ENCODE measurements at places on chromosomes 11 and 22.

DNA sequence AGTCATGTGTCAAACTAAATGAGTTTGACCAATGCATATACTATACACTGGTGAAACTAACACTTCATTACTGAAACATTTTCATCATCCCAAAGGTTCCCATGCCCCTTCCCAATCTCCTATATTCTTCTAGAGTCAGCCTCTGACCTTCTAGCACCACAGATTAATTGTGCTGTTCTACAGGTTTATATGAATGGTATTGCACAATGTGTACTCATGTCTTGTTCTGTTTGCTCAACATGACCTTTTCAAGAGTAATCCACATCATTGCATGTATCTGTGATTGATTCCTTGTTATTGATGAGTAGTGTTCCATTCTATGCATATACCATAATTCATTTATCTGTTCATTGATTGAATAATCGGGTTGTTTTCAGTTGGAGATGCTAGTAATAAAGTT, 7.5 kb upstream of the OR8G1 start:
- DNase-seq = no peak

GRCh38 chr11:117299351-117300282, 8.5 kb downstream of the BACE1-AS start:
- no peak for DNase-seq

DNA sequence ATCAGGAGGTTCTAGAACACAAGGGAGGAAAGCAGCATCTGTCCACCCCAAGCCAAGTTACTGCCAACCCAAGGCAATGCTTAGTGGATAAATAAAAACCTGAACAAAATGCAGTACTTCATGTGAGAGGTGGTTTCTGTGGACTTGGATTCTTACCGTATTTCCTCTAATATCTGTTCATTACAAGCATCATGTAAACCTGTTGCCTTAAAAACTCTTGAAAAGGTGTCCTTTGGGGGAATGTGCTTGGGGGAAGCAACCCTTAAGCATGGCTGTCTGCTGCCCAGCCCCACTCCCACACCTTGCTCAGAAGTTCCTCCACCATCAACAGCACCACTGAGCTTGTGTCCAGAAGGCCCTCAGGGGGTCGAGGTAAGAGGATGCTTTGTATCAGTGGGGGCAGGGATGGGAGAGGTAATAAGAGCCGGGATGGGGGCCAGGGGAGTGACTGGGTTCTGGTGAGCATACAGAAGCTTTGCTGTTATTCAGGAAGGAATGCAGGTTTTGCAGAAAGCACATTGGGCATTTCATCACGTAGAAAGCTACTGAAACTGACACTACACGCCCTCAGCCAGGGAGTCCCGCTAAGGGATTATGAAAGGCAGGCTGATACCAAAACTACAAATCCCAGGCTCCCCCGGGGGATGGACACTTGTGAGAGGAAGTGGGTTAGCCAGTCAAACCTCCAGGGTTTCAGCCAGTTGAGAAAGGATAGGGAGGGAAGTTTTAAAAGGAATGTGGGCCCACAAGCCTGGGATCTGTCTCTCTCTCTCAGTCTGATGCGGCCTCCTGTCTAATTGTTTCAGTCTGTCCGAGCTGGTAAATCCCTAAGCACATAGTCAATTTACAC, 52.0 kb downstream of the KCNJ1 start:
- DNase-seq = peak; percentile 84

GRCh38 chr11:57321388-57322255, 3.1 kb downstream of the TNKS1BP1 start:
- DNase-seq = peak; percentile 57

DNA sequence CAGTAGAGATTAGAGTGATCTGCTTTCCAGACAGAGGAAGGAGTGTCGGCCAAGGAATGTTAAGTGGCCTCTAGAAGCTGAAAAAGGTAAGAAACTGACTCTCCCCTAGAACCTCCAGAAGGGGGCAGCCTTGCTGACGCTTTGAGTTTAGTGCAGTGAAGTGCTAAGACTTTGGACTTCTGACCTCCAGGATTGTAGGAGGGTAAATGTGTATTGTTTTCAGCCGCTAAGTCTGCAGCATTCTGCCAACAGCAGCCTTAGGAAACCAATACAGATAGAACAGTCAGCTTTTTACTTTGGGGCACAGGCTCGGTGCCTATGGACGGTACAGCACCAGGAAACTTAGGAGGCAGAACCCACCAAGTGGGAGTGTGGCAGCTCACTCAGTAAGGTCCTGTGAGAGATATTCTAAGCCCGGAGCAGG, 3.6 kb upstream of the TBC1D22A start:
- peak; percentile 14 for DNase-seq

- DNase-seq = no peak
These were observed 64.7 kb downstream of the DHCR7 start for GRCh38 chr11:71383461-71383860.

- no peak for DNase-seq
These were observed 186.9 kb downstream of the EFCAB6 start for GRCh38 chr22:43625242-43625641.

DNA sequence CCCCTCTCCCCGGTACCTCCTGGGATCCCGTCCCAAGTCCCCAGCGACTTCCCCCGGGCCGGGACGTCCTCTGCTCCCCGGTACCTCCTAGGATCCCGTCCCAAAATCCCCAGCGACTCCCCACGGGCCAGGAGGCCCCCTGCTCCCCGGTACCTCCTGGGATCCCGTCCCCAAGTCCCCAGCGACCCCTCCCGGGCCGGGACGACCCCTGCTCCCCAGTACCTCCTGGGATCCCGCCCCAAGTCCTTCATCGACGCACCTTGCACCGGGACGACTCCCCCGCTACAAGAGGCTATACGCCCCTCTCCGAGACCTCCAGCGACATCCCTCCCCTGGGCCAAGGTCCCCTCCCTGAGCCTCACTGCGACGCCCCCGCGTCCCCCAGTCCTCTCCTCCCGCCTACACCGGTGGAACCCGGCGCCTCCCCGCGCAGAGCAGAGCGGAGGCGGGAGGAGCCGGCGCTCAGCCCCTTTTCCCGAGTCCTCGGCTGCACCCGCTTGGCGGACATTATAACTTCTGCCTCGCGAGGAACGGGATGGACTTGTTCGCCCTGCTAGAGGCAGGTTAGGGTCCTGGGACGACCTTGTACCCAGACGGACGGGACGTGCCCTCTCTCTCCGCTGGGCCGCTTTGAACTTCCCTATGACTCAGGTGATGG, 912 bp downstream of the KREMEN1 start:
- peak; percentile 74 for DNase-seq

GRCh38 chr11:15747671-15748070, 608.7 kb downstream of the SOX6 start:
- DNase-seq = no peak
